ENCODE measurements at places on chromosomes 7 and 10. TPM values are rescaled to one million over a fixed set of nuclear protein-coding genes. Genes with fewer than 3 reads are reported as not detected.

The STEAP4 gene
- not detected for total RNA-seq

The INA gene
- not detected for total RNA-seq

The CNTNAP2 gene
- not detected for total RNA-seq

The UNCX gene
- not detected for total RNA-seq

The APBB1IP gene
- total RNA-seq, result 7.4 TPM

DNA sequence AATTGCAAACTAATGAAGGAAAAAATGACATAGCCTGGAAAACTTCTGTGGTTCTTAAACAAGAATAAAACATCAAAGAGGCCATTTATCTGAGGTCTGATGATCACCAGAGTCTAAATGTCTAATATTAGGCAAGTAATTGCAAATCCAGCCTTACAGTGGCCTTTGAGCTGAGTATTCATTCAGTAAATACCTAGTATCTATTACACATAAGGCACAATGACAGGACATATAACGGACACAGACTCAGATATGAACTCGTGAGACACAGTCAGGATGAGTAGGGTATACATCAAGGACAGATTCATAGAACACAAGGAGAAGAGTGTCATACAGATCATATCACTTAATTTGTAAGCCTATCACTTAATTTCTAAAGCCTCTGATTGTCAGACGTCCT is 16.8 kb downstream of the GPAM start:
- DNase-seq, result no peak

DNA sequence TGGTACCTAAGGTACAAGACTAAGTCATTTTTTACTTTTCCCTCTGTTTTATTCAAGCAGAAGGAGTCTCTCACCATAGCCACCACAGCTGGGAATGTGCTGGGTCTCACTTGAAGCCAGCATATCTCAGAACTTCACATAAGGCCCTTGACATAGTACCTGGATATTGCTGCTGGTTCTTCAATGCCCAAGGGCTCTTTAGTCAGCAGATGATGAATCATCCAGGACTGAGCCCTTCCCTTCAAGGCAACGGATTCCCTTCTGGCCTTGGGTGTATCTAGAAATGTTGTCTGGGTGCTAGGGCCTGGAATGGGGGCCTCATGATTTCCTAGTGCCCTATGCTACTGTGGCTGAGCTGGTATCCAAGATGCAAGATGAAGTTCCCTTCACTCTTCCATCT is 93.9 kb downstream of the ADCYAP1R1 start:
- no peak for DNase-seq

- DNase-seq, result no peak
Observed at GRCh38 chr7:22864855-22865601, 42.4 kb upstream of the TOMM7 start.

DNA sequence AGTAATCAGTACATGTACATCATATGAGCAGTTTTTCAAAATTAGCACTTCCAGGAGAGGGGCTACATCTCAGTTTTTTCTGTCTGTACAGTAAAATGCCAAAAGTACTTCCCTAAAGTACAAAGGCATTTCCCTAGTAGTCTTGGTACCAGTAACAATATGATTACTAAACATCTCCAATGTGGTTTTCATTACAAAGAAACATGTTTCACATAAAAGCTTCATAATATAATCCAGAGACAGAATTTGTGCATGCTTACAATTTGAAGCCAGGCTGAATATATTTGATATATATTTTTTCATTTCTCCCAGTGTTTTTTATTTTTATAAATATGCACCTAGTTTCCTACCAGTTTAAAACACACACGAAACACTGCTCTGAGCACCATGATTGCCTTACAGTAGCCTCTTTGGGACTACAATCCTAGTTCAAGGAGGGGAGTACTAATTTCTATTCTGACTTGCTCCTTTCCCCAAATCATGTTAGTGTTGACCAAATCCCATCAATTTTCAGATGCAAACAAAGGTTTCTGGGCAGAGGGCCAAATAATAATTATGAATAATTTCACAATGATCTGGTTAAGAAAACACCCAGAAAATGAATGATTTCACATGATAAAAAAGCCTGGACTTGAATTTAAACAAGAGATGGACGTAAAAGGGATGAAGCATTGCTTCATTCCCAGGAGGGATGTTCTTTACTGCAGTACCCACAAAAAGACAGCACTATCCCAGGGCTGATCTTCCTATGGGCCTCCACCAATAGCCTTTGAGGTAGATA is 201.3 kb downstream of the SLC25A13 start:
- DNase-seq, result no peak

- DNase-seq, result no peak
Observed at GRCh38 chr10:79068203-79068561, 584 bp upstream of the ZMIZ1 start.

GRCh38 chr10:49275896-49276295 is 23.1 kb upstream of the C10orf71 start:
- DNase-seq, result no peak

DNA sequence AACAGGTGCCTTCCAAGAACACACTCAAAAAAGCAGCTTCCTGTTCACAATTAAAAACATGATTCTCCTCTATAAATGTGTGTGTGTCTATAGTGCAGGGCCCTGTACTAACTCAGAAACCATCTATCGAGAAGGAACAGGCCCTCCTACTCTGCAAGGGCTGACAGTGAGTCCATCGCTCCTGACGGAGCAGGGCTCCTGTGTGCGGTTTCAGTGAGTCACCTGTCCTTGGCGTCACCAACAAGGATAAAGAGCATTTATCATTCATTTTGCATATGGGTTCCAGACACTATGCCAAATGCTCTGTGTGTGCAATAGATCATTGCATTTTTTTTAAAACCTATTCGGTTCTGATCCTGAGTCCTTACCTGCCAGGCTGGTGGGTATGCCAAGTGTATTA is 63.7 kb downstream of the TACC2 start:
- no peak for DNase-seq

GRCh38 chr10:121900443-121901174 is 27.2 kb downstream of the ATE1 start:
- DNase-seq, result peak; percentile 49

DNA sequence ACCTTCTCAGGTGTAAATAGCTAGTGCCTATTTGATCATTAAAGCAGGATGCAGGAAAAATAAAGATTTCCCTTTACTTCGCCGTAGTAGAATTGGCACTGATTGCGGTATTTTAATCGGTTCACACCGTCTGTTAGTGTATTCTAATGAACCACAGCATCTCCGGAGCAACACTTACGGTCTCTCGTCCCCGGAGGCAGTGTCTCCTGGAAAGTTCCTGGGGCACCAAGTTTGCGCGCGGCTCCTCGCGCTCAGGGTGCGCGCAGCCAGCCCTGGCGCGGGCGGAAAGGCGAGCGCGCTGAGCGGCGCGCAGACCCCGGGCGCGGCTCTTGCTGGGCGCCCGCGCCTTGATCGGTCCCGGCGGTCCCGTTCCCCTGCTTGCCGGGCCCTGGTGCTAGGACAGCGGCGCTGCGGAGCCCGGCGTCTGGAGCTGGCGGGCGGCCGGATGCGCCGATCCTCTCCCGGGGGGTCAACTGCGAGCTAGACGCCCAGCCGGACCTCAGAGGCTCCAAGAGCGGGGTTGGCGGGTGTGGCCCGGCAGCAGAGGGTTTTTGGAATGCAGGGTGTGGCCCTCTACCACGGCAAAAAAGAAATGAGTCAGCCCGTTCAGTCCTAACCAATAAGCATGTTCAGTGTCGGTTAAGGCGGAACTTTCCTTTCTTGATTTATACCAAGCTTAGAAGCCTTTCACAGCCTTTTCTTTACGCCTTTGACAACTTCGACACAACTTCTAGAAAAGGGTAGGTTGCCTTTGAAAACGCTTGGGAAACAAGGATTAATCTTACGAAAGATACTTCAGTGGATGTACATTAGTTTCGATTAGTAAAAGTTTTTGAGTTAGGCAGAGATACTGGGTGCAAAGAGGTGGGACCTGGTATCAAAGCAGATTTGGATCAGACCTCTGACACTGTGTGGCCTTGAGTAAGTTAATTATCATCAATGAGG is 166.8 kb upstream of the ASAH2 start:
- peak; percentile 89 for DNase-seq

GRCh38 chr7:122584676-122585251 is 114.2 kb downstream of the RNF133 start:
- no peak for DNase-seq
